ENCODE measurements at places on chromosomes 7 and 10. TPM values are rescaled to one million over a fixed set of nuclear protein-coding genes. Genes with fewer than 3 reads are reported as not detected.

ADCK2 gene
- total RNA-seq, result 16.8 TPM

CPA2 gene
- not detected for total RNA-seq

LRMDA gene
- total RNA-seq, result 7.9 TPM

TMEM236 gene
- 0.12 TPM for total RNA-seq

INTS15 gene
- total RNA-seq, result 16.6 TPM

LRCH4 gene
- total RNA-seq, result 10.8 TPM

C7orf33 gene
- total RNA-seq, result not detected

DNA sequence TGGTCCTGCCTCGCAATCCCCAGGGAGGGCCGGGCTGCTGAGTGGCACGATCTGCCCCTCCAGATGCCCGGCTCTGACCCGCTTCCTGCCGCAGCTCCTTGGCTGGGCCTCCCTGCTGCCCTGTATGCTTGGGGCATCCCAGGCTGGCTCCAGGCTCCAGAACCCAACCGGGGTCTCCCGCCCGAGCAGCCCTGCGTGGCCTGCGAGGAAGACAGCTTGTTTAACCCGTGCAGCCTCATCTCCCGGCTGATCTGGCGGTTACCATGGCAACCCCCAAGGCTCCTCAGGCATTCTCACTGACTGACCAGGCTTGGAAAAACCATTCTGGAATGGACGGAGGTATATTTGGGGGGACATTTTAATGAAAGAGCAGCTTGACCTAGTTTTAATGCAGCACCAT lies 232.4 kb upstream of the MYO3A start:
- DNase-seq, result peak; percentile 15

- DNase-seq, result no peak
Observed at GRCh38 chr10:13719425-13719824, 132.7 kb downstream of the PRPF18 start.

DNA sequence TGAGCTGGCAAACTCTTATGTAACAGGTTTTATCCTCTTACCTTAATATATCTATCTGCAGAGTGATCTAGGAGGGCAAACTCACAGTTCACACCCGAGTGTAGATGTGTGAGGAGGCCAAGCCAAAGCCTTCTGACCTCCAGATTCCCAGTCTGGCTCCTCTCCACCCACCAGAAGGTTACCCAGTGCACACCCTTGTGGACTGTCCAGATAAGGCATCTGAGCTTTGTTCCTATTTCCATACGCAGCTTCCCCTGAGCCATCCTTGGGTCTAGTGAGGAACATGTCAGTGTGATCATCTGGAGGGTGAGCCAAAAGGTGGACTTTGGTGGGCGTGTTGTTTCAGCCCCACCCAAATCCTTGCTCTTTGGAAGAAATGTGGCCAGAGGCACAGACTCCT lies 203.0 kb upstream of the MEOX2 start:
- DNase-seq, result no peak

DNA sequence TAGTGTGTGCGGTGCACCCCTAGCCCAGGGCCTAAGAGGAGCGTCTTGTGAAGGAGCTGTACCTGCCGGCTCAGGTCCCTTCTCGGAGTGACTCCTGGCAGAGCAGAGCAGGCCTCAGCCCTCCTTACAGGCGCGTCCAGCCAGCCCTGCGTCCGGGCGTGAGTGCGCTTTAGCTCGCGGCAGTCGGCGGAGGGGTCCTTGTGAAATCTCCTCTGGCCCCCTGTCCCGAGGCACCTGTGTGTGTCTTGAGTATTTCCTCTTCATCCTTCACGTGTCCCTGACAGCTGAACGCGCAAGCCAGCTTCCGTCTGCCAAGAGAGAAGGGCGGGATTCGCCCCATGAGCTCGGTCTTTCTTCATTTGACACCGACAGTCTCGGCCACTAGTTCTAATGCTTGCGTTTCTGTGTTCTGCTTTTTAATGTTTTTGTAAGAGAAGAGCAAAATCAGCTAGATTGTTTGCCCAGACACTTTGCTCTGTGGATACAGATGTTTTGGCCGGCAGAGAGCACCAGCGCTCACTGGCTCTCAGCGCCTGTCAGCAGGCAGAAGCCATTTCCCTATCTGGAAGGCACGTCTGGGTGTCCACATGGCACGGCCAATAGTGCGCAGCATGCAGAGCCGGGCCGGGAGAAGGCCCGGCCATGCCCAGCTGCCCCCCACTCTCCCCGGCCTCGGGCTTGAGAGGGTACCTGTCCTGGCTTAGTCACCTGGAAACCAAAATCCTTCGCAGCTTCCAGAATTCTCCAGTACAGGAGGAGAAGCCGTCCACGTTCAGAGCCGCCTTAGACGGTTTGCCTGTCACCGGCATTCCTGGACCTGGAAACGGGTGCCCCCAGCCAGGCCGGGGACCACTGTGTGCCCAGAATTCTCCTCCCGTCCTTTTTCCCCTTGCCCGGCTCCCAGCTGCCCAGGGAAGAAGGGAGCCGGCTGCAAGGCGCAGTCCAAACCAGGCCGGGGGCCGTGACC lies 7.0 kb downstream of the GET4 start:
- DNase-seq, result no peak

DNA sequence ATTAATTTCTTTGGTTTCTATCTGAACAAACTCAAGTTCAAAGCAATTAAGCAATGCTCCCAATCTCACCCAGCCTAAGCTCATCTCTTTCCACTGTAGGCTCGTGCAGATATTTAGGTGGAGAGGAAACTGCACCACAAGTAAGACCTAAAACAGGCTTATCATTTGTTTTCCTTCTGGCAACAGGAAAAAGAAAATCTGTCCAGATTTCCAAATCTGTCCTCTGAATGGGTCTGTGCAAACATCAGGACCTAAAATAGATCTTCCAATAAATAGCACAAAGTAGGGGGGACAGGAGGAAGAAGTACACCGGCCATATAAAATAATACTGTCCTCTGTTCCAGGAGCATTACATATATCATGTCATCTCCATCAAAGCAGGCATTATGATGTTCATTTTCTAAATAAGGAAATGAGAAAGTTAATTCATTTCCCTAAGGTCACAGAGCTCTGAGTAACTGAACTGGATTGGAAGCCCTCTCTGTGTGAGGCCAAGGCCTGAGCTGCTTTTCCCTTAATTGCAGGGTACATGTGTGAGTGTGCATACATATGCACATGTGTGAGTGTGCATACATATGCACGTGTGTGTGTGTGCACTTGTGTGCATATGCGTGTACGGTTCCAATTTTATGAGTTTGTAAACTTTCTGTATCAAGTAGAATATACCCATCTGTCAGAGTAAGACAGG lies 92.8 kb upstream of the PARD3 start:
- DNase-seq, result peak; percentile 36

GRCh38 chr7:77531038-77531437 lies 6.1 kb upstream of the PTPN12 start:
- no peak for DNase-seq

GRCh38 chr10:90583416-90583815 lies 274.4 kb downstream of the HTR7 start:
- DNase-seq, result no peak

GRCh38 chr7:155994279-155994811 lies 182.1 kb upstream of the SHH start:
- no peak for DNase-seq

DNA sequence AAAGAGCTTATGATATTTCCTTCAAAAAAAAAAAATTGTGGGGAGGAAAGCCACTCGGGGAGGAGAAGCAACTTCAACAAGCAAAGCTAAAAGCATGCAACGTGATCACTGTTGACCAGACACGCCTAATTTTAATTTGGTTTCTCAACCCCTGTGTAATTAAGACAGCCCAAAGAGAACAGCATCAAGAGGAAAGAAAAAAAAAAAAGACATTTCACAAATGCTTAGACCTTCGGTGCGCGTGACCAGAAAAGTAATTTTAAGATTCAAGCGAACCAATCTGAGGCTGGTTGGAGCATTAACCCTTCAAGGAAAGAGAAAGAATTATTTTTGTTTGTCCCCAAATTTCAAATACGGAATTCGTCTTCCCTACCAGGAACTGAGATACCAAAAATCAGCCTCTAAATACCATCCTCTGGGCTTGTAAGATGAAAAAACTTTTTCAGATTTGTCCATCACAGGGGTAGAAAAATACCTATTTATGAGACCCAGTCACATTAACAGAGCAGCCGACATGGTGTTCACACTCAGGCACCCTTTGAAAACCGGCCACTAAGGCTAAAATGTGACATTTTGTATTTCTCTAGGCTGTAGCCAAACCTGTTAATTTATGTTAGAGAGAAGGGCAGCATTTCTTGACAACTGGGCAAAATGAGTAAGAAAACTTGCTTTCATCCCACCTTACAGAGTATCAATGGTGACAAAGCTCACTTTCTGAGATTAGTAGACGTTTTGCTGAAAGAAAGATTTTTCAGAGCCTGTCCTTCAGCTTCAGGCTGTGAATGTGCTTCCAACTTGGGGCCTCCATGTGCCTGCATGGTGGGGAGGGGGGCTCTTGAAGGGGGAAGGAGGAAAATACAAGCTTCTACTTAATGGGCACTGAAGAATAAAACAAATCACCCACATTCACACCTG lies 179.9 kb upstream of the KLF14 start:
- no peak for DNase-seq

DNA sequence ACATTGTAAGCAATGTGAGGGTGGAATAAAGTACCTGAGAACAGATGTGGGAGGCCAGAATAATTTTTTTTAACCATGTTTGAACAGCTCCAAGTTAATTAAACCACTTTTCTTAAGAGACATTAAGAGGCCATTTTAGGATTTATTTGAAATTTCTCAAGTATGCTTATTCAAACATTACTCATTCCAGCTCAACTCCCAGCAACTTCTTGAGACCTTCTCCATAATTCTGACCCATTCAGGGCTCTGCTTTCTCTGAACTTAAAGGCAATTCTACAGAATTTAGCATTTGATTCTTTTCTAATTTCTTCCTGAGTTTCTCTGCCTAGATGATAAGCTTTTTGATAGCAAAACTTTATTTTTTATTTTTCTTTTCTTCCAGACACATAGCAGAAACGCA lies 314.5 kb downstream of the CAMK1D start:
- no peak for DNase-seq

GRCh38 chr7:98105942-98106544 lies 619 bp upstream of the LMTK2 start:
- no peak for DNase-seq

- no peak for DNase-seq
Observed at GRCh38 chr10:64091897-64092296, 570.7 kb downstream of the REEP3 start.

- no peak for DNase-seq
Observed at GRCh38 chr7:131546583-131547141, 9.8 kb downstream of the PODXL start.

Measured in RPMI7951 (cell line).